ENCODE measurements at places on chromosomes 4 and X.

- no peak for DNase-seq
These were observed 30.8 kb downstream of the RBBP7 start for GRCh38 chrX:16839219-16839851.

GRCh38 chr4:17065821-17066220 lies 167.4 kb upstream of the LDB2 start:
- DNase-seq: no peak

- DNase-seq: no peak
These were observed 19.7 kb downstream of the QDPR start for GRCh38 chr4:17492058-17492741.

- no peak for DNase-seq
These were observed 57.6 kb upstream of the MAP9 start for GRCh38 chr4:155434366-155434765.

Measured in CD4-positive, alpha-beta T cell (primary cell).